Inflammatory macrophage treated with lipopolysaccharide for 1 hour (primary cell): ENCODE measurements at places on chromosomes 4 and X.

- no peak for DNase-seq
Observed at GRCh38 chrX:24369816-24370215, 9.4 kb downstream of the SUPT20HL1 start.

- no peak for DNase-seq
Observed at GRCh38 chr4:143700046-143700415, 444 bp downstream of the FREM3 start.

DNA sequence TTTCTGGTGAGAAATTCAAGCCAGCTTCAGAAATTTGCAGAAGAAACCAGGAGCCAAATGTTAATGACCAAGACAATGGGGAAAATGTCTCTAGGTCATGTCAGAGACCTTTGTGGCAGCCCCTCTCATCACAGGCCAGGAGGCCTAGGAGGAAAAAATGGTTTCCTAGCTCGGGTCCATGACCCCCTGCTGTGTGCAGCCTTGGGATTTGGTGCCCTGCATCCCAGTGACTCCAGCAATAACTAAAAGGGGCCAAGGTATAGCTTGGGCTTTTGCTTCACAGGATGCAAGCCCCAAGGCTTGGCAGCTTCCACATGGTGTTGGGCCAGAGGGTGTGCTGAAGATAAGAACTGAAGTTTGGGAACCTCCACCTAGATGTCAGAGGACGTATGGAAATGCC lies 814.7 kb upstream of the SLIT2 start:
- DNase-seq: no peak

DNA sequence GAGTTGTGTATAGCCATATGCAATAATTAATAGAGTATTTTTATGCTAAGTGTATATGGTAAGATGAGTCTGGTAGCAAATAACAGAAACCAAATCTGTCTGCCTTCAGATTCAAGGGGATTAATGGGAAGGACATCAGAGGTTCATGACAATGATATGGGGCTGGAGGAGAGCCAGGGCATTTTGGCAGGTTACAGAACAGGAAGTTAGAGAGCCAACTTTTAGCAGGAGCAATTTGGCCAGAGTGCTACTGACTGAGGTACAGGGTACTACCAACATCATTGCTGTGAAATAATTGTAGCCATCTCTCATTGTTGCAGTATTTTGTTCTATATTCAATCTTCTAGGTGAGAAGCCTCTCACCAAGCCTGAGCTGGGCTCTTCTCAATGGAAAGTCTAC lies 210.9 kb upstream of the FAM47A start:
- no peak for DNase-seq

GRCh38 chr4:62398318-62398717 lies 1198.2 kb downstream of the ADGRL3 start:
- no peak for DNase-seq

DNA sequence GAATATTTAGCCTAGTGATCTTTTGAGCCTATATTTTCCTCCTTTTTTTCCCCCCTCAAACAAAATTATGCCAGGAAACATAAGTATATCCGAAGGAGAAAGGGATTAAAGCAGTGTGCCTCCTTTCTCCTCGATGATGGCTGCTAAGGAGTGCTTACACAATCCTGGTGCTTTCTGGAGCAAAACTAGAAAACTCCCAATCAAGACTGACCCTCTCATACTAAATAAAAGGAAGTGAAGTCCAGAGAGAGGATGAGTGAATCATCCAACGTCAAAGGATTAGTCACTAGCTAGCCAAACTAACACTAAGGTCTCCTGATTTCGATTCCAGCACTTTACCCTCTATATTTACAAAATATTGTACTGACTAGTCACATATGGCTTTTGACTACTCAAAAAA lies 146.8 kb downstream of the PPP3CA start:
- peak; percentile 90 for DNase-seq

DNA sequence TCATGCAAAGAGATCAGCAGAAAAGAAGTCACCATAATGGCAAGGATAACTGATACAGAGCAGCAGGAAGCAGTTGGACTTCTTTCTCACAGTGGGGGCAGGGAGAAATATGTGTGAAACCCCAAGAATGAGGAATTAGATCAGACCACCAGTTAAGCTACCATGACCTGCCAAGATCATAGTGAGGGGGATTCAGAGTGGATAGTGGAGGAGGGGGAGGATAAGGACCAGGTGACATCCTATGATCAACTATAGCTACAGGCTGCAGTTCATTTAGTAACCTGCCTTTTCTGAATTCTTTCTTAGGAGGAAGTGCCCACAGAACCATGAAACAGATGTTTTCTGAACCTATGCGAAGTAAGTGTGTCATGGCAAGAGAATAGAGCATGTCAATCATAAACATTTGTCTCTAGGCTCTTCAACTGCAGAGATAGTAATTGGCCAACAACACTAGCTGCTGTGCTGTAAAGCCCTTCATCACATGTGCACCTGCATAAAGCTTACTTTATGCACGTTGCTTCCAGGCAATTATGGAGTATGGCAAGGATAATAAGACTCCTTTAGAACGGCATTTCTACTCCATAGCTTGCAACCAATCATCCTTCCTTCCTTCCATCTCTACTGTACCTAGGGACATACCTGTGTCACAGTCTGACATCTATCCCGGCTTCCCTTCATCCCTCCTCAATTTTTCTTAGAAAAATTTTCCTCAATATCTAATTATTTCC lies 329.7 kb downstream of the EPHA5 start:
- DNase-seq: no peak

DNA sequence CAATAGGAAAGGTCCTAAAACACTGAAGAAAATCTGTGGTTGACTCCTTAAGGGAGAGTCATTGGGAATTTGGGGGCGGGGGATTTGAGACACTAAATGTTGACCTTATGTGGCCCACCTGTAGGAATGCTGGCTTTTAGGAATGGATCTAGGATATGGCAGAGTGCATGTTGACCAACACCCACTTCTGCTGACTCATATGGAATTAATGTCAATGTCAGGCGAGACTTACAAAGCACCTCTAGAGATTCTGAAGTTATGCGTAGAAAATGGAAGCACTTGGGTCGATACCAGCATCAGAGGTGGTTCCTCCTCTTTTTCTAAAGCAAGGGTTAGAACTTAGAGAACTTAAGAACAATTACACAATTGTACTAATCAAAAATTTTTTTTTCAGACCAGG lies 100.6 kb upstream of the CBR4 start:
- no peak for DNase-seq

DNA sequence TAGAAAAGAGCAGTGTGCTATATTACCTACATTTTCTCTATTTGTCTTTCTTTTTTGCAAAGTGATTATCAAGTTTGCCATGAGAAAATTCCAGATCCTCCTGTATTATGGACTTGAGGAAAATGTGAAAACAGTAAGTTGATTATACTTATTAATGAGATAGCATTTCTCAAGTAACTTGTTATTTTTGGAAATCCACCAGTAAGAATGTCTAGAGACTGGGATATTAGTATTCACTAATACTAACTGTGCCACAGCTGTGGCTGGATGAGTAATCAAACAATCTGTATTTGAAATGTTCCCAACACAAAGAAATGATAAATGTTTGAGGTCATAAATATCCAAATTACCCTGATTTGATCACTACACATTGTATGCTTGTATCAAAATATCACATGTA lies 147.0 kb upstream of the CTSO start:
- DNase-seq: no peak
